Kidney epithelial cell (primary cell): ENCODE measurements at places on chromosomes 16 and 17. TPM values are rescaled to one million over a fixed set of nuclear protein-coding genes. Genes with fewer than 3 reads are reported as not detected.

GPRC5B gene
- total RNA-seq, result 11.2 and 14.0 TPM in 2 replicates

CMIP gene
- total RNA-seq, result 27.7 and 41.6 TPM in 2 replicates

- no peak for DNase-seq
Measured at GRCh38 chr16:17921357-17921978, 415.1 kb downstream of the NPIPA8 start.

ZNF48 gene
- total RNA-seq, result 24.4 and 27.4 TPM in 2 replicates

DNA sequence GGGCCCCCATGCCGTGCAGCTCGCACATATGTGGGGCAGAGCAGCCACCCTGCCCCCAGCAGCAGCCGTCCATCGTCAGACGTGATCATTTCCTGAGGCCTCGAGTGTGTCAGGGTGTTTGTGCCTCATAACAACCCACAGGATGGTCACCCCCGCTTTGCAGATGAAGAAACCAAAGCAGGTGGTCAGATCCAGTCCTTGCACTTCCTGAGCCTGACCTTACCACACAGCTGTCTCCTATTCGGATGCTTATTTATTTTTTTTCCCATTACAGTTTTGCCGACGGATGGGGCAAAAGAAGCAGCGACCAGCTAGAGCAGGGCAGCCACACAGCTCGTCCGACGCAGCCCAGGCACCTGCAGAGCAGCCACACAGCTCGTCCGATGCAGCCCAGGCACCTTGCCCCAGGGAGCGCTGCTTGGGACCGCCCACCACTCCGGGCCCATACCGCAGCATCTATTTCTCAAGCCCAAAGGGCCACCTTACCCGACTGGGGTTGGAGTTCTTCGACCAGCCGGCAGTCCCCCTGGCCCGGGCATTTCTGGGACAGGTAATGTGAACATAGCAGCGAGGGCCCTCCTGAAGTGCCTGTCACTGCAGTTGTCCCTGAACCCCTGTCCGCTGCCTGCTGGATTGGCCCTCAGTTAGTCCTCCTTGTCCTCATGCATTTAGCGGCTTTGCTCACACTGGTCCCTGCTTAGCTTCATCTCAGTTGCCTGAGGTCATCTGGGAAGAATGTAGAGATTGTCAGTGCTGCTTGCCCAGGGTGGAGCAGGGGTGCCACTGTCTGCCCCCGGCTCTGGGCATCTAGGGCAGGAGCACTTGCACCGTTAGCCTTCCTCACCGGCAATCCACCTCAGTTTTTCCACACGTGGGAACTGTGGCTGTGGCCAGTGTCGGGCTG lies 1.4 kb downstream of the MPG start:
- DNase-seq, result no peak
